Spleen (tissue), 13 donors: ENCODE measurements at places on chromosomes 6 and 20.
A peak's percentile ranks its signal among the peaks of the same experiment; 100 is the strongest.

GRCh38 chr6:81465859-81466258 is 286.6 kb downstream of the TENT5A start:
- DNase-seq = no peak

- DNase-seq = no peak
These were observed 472.5 kb downstream of the EPM2A start for GRCh38 chr6:145262771-145263170.

GRCh38 chr6:100538086-100538485 is 73.4 kb upstream of the SIM1 start:
- DNase-seq = no peak

- no peak for DNase-seq
These were observed 24.2 kb upstream of the DYNLRB1 start for GRCh38 chr20:34491932-34492509.

DNA sequence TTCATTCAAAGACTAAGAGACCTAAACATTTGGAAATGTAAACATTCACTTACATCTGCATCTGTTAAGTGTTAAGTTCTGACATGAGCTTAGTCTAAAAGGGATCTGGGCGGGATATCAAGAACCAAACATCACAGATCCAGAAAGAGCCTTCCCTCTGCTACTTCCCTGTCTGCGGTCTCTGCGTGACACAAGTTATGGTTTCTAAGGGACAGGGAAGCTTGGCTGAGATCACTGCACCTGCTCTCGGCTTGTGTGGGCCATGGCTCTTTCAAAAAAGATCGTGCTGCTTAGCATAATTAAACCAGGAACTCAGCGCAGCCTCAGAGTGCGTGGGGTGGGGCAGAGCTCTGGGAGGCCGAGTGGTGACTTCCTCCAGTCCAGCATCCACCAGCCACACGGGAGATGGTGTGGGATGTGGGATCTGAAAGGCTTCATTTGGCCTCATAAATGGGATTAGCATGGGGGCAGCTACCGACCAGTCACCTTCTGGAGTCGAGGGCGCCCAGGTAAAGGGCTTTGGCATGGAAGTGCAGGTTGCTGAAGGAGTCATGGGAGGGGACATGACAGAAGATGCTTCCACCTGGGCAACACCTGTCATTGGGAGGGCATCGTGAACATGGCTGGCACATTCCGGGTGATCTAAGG is 16.7 kb upstream of the RAMACL start:
- DNase-seq = no peak

DNA sequence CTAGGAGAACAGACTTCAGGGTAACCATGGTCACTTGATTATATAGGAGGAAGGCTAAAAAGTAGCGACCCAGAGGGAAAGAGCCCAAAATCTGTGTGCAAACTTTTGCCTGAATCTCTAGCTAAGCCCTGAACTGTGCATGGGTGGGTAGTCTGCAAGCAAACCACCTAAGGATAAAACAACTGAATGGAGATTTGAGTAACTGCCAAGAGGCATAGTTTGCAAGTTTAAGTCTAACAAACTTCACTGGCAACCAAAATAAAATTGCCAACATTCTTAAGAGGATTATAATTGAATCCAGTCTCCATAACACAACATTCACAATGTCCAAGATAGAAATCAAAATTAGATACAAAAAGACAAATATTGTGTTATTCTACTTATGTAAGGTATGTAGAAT is 192.0 kb upstream of the PLN start:
- DNase-seq = no peak

DNA sequence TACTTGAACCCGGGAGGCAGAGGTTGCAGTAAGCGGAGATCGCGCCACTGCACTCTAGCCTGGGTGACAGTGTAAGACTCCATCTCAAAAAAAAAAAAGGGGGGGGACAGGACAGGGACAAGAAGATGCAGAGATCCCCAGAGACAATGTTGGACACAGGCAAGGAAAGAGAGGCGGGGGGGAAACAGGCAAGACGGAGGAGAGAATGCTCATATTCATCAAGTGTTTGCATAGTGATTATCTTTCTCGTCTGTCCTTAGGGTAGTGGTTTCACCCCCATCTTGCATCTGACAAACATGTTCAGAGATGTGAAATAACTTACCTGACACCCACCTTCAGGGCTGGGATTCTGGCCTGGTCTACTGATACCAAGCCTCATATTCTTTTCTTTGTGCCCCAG is 29.0 kb downstream of the CHMP4B start:
- no peak for DNase-seq

DNA sequence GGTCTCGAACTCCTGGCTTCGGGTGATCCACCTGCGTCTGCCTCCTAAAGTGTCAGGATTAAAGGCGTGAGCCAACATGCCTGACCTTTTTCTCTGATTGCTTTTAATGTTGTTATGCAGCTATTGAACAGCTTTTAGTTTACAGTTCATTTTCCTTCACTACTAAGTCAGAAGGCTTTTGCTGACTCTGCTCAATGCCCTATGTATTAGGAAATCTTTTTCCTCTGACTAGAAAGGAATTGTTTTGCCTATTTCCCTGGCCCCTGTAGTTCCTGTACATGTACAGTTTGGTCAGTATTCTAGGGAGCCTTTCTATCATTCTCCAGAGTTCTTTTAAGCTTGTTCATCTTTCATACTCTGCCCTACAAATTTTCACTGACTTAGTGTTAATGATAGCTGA is 280.2 kb downstream of the CDKAL1 start:
- no peak for DNase-seq

GRCh38 chr20:63893999-63894357 is 948 bp upstream of the DNAJC5 start:
- no peak for DNase-seq

DNA sequence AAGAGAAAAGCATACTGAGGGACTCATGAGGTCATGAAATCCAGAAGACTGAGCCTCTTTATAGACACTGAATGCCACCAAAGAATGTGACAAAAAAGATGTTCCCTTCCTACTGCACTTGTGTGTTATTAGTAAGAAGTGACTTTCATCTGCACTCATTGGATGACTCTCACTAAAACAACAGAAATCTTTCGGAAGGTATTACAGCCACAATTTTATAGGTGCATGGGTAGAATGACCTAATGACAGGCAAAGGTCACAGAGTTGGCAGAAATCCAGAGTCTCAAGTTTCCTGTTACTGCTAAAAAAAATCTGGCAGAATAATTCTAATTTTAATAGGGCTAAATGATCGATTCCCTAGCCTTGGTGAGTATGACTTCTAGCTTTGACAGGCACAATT is 13.3 kb downstream of the PKHD1 start:
- DNase-seq = no peak

- no peak for DNase-seq
These were observed 7.5 kb upstream of the DST start for GRCh38 chr6:56650191-56650590.

- DNase-seq = no peak
These were observed 1.6 kb downstream of the ME1 start for GRCh38 chr6:83429269-83429668.

DNA sequence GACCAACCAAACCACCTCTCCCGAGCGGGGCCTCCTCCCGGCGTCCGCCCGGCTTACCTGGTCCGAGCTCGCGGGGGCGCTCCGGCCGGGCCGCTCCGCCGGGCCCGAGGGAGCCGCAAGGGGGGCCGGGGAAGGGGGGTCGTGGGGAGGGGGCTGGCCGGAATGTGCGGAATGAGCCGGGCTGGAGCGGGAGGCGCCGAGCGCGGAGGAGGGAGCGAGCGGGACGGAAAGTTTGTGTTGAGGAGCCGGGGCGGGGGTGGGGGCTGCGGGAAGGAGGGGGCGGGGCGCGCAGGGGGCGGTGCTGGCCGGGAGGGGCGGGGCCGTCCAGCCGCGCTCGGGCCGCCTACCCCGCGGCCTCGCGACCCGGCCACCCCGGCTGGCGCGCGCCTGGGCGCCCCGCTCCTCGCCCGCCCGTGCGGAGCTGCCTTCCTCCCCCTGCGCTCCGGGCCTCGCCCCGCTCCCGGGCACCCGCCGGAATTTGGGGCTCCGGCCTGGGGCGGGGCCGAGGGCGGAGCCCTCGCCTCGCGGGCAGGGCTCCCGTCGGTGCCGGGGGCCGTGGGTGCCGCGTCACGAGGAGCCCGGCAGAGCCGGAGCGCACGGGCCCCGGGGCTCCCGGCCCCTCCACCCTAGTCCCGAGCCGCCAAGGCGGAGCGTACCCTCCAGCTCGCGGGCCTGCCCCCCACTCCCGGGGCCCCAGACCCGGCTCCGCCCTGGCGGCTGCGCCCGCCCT is at the start of gene TEAD3:
Gene TEAD3 (minus strand): TSS at position 239 of the 730 bp plus-strand sequence.
- peak; percentile 84 for DNase-seq

- peak; percentile 86 for DNase-seq
These were observed 46.2 kb upstream of the ZNF184 start for GRCh38 chr6:27518881-27519795.

DNA sequence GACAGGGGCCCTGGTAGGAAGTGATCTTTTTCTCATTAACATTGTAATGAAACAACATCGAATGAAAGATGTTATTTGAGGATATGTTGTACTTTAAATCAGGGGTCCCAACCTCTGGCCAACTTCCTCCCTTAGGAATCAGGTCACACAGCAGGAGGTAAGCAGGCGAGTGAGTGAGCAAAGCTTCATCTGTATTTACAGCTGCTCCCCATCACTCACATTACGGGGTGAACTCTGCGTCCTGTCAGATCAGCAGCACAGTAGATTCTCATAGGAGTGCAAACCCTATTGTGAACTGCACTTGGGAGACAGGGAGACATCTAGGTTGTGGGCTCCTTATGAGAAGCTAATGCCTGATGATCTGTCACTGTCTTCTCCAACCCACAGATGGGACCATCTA is 19.9 kb downstream of the EPM2A start:
- no peak for DNase-seq

- DNase-seq = no peak
These were observed 12.6 kb downstream of the FOXC1 start for GRCh38 chr6:1622220-1622850.

- no peak for DNase-seq
These were observed 70.3 kb upstream of the MC3R start for GRCh38 chr20:56178219-56178618.

GRCh38 chr6:56551409-56552120 is 91.1 kb downstream of the DST start:
- no peak for DNase-seq

DNA sequence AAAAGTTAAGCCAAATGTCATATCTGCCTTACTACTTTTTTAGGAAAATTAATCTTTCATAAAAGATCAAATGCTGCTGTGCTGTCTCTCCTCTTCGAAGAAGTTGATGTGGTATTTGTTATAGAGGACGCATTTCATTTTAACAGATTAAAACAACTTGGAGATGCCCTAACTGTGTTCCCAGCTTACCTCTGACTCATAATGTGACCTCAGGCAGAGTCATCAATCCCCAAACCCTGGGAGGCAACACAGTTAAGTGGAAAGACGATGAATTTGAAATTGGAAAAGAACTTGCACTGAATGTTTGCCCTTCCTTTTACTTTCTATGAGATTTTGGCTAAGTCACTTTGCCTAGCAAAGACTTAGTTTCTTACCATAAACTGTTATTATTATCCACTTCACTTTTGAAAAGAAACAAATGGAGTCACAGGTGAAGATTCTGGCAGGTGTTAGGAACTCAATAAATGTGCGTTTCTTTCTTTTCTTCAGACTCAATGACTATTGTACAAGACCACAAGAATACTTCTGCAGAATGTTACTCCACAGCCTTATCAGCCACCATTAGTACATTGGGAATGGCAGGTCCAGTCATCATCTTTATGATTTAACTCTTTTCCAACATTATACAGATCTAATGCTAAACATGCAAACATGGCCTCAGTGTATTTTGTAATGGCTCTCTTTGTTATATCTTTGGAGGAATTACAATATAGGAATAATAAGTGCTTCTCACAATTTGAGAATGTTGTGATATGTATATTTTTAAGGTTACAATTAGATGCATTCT is 102.6 kb downstream of the COL21A1 start:
- no peak for DNase-seq

GRCh38 chr20:9323622-9324021 is 190.8 kb upstream of the LAMP5 start:
- DNase-seq = no peak

DNA sequence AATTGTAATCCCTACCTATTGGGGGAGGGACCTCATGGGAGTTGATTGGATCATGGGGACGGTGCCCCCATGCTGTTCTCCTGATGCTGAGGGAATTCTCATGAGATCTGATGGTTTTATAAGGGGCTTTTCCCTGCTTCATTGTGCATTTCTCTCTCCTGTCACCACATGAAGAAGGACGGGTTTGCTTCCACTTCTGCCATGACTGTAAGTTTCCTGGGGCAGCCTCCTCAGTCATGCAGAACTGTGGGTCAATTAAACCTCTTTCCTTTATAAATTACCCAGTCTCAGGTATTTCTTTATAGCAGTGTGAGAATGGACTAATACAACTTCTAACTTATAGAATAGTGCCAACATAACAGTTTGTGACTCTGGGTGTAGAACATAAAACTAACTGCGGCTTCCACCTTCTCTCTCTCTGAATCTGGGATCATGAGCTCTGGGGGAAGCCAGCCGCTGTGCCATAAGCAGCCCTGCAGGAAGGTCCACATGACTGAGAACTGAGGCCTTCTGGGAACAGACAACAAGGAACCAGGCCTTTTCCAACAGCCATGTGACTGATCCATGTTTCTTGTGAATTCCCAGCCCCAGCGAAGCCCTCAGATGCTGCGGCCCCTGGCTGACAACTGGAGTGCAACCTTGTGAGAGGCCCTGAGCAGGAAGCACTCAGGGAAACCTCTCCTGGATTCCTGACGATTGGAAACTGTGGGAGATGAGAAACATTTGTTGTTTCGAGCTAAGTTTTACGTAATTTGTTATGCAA is 3.4 kb upstream of the HLA-A start:
- no peak for DNase-seq

DNA sequence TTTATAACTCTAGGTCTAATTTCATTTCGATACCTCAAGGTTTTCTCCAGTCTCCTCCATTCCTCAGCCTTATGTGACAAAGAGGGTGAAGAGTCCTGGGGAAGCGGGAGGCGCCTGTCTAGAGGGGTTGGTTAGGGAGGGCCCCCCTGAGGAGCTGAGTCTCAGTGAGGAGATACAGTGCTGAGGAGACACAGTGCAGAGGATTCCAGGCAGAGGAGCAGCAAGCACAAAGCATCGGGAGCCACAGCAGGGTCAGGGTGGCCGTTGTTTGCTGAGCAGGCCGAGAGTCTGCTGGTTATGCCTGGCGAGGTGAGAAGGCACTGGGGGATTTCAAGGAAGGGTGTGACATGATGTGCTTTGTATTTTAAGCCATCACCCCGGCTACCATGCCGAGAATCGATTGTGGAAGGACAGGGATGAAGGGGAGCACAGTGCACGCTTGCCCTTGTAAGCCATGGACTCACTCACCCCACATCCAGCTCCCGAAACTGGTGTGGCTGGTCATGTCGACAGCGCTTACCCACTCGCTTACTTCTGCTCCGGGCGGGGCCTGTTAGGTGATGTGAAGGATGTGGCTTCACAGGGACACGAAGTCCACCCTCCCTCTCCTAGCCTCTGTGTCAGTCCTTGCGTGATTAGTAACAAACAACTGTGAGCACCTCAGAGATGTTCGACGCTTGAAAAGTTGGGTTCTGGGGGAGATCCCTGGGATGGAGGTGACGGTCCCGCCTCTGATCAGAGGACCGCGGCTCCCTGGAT is 30.2 kb downstream of the FAM50B start:
- no peak for DNase-seq

GRCh38 chr20:54017846-54018245 is 52.5 kb downstream of the BCAS1 start:
- DNase-seq = no peak
